ENCODE measurements at places on chromosomes 1 and 21.

- DNase-seq: no peak
Measured at GRCh38 chr1:86365896-86366295, 30.2 kb downstream of the ODF2L start.

GRCh38 chr1:54370287-54370989, 35.8 kb downstream of the SSBP3 start:
- DNase-seq: no peak

- DNase-seq: no peak
Measured at GRCh38 chr1:31529999-31530684, 46.2 kb upstream of the TINAGL1 start.

DNA sequence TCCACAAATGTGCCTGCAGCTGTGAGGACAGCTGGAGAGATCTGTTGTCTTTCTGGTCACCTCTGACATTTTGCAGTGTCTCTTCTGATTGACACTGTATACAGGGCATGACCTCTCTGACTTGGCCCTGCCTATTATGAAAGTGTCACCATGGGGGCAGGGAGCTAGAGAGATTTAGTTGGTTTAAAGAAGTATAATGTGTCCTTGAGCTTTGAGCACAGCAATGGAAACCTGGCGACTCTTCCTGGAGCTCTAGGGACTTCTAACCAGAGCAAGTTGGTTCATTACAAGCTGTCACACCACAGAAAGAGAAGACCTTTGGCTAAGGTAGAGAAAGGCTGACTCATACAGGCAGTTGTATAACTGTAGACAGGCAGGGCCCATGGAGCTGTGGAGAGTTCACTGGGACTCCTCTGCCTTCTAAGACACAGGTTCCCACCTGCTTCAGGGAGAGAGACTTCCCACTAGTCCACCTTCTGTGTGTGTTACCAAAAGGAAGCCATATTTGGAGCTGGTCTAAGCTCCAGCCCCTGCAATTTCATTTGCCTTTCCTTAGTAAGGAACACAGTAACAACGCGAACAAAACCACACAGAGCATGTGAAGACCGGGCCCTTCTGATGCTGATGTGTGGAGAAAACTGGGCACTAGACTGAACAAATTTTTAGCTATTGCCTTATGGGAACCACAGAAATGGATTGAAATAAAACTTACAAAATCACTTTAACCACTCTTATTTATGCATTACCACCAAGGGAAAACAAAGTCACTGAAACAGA, 90.5 kb upstream of the ADAR start:
- no peak for DNase-seq

DNA sequence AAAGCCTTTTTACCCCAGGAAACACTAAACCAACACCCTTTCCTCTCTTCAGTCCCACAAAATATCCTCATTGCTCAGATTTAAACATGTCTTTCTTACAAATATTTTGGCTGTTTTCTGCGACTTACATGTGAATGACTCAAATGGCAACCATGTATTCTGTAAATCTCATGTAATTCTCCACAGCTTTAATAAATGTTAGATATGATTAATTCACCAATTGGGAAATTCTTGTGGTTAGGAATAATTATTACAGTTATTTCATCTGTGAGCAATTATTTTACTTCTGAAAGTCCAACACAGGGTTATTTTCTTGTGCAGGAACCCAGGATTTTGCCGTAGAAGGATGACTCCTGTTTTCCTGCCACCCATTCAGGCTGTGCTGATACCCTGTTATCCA, 431.5 kb downstream of the LMO4 start:
- no peak for DNase-seq

DNA sequence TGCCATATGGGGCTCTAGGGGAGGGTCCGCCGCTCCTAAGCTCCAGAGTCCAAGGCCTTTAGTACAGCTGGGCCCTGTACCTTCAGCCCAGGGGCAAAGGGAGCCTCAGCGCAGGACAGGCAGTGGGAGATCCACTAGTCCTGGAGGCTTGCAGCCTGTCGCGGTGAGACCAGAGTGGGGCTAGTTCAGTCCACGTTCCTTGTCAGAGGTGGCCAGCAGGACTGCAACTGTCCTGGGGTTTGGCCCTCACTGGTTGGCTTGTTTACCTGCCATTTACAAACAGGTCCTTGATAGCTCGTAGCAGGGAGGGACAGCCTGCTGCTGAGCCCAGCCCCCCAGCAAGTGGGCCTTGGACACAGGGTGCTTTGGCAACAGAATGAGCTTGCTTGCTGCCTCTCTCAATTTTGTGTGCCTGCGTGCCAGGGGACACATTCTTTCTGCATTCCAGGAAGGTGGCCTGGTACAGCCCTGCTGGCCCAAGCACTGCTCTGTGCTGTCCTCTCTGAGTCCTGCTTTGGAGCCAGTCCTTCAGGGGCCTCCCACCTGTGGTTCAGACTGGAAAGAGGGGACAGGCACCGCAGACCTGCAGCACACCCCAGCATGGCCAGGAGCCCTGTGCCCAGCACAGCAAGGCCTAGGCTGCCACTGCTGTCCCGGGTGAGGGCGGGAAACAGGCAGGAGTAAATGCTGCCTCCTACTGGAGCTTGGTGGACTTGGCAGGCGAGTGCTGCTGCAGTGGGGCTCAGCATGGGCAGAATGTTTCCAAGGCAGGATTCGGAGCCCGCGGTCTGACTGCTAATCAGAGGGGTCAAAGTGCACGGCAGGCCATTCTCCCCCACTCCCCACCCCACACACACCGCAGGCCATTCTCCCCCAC, 15.2 kb downstream of the H6PD start:
- no peak for DNase-seq

GRCh38 chr1:206895837-206896242, 1.4 kb upstream of the IL24 start:
- no peak for DNase-seq

- DNase-seq: no peak
Measured at GRCh38 chr1:7638078-7638477, 133.0 kb upstream of the VAMP3 start.

- no peak for DNase-seq
Measured at GRCh38 chr1:107213225-107213624, 72.4 kb downstream of the NTNG1 start.

- no peak for DNase-seq
Measured at GRCh38 chr1:228314658-228315483, 91.8 kb downstream of the TRIM11 start.

GRCh38 chr21:10463156-10463555, 58.2 kb upstream of the TPTE start:
- no peak for DNase-seq

DNA sequence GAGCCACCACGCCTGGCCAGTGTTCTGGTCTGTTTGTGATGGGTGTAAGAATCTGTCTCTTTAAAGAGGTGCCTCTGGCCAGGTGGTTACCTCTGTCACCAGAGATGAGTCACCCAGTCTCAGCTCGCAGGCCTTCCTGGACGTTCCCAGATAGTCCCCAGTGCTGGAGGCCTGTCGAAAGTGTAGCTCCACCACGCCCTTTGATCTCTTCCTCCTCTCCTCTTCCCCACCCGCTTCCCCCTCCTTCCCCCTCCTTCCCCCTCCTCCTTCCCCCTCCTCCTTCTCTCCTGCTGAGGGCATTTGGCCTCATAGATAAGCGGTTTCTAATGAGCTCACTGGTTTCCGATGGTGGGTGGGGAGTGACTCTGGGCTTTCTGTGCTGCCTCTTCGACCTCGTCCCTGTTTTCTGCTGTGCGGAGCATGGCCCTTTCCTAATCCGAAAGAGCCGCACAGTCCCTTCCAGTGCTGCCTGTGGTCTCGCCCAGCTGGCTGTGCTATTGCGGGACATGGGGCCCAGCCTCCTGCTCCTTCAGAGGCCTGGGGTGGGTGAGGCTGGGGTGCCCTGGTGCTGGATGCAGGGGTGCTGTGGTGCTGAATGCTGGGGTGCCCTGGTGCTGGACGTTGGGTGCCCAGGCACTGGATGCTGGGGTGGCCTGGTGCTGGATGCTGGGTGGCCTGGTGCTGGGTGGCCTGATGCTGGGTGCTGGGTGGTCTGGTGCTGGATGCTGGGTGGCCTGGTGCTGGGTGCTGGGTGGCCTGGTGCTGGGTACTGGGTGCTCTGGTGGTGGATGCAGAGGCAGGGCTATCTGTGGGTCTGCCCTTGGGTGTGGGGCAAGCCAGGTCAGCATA, 19.2 kb downstream of the AGPAT3 start:
- peak; percentile 23 for DNase-seq

DNA sequence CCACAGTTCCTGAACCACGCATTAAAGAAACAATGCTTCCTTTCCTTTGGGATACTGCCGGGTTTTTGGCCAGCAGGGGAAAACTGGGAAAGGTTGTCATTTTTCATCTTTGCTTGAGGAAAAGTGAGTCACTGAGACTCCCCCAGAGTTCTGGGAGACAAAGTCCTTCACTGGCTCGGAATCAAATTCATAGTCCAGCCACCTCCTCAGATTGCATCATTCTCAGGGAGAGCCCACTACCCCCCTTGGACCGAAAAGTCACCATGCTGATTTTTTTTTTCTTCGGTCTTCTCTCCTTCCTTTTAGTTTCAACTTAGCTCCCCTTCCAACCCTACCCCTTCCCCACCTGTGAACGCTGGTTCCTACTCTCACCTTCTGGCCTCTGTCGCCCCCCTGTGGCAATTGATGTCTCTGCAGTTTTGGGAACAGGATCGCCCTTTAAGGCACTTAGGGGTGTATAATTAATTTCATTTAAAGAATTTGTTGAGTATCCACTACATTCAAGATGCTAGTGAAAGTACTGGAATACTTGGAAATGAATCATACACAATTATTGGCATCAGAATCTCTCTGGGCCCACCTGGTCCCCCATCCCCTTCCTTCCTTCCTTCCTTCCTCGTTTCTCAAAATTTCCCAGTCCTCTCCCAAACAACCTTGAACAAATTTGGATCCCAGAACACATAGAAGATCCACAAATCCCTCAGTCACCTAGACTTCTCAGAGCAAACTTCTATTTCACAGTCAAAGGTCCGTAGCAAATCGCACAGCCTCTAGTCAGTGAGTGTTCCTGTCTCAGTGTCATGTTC, 6.9 kb downstream of the ACKR1 start:
- no peak for DNase-seq

DNA sequence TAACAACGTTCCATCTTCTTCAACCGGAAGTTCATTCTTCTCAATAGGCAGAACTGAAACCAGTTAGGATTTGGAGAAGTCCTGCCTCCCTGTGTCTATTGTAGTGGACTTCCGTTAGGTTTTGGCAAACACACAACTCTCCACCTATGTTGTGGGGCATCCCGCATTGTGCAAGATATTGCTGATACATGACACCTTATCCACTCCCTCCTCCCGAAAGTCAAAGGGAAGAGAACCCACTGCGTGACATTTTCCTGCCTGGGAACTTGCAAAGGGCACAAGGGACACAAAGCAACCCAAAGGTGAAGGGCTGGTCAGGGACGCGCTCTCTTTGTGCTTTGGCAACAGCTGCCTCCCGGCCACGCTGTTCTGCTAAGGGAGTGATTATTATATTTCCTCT, 164.8 kb downstream of the TPR start:
- DNase-seq: no peak

DNA sequence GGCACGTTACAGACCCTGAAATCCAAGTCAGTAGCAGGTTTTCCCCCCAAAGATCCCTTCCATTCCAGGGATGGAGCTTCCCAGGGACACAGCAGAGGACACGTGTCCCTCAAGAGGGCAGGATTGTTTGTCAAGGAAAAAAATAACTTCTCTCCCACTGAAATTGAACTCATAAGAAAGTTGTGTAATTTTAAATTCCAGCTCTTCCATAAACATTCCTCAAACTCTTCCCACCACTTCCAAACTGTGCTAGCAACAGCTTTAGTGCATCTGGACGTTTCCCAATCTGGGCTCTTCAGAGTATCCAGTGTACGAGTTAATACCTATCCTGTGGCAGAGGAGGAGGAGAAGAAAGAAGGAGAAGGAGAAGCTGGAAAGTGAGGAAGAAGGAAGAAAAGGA, 79.6 kb downstream of the PSMG1 start:
- DNase-seq: no peak

DNA sequence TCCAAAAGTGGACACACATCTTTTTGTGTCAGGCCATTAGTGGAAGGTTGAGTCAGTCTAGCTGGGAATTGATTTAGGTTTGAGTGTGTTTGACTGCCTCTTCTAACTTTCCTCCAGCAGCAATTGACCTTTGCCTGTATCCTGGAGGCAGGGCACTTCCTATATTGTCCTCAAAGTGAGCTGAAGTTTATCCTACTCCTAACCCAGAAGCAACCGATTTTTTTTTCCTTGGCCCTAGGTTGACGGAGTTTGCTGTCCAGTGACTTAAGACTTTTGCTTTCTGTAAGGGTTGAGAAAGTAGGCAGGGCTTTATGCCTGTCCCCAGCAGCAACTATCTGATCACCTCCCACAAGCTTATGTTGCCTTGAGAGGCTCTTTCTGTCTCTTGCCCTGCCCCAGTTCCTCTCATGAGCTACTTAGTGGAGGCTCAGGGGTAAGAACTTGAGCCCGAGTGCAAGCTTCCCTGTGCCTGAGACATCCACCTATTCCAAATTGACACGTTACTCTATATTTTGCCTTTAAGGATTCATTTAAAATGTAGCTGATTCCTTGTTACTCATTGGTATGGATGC, 30.9 kb downstream of the SLC35F3 start:
- DNase-seq: no peak

All from T-helper 17 cell (primary cell).